T-helper 2 cell treated with Interferon-gamma antibody and Interleukin-4, amounts not matched to agents 5 μg/mL and 100 μg/mL, for 36 hours (primary cell): ENCODE measurements at places on chromosomes 4 and X.

DNA sequence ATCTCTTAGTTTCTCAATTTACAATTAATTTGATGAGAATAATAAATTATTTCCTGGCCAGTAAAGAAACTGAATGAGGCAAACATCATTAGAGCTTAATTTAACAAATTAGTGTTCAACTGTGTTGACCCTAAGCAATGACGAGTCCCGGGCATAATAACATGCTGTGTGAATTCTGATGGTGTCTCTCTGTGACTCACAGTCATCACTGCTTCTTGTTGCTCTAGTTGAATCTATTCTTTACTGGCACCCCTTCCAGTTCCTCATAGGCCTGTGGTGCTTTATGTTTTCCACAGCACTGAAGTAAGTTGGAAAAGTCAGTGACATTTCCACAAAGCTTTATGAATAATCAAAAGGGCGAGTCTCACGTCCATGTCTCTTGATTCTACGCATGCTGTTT, 57.7 kb upstream of the SLC7A11 start:
- DNase-seq = no peak

- DNase-seq = no peak
Observed at GRCh38 chr4:10981576-10981975, 297.0 kb upstream of the CLNK start.

DNA sequence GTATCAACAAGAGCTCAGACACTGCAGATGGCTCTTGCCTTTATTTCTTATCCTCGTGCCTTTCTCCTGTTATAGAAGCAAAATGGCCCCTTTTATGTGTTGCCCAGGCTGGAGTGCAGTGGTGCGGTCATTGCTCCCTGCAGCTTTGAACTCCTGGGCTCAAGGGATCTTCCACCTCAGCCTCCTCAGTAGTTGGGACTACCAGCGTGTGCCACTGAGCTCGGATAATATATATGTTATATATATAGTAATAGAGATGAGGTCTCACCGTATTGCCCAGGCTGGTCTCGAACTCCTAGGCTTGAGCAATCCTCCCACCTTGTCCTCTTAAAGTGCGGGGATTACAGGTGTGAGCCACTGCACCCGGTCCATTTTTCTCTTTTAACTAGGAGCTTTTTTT, 79.7 kb downstream of the TMEM131L start:
- no peak for DNase-seq

GRCh38 chr4:86117705-86118302, 242.0 kb downstream of the MAPK10 start:
- no peak for DNase-seq

DNA sequence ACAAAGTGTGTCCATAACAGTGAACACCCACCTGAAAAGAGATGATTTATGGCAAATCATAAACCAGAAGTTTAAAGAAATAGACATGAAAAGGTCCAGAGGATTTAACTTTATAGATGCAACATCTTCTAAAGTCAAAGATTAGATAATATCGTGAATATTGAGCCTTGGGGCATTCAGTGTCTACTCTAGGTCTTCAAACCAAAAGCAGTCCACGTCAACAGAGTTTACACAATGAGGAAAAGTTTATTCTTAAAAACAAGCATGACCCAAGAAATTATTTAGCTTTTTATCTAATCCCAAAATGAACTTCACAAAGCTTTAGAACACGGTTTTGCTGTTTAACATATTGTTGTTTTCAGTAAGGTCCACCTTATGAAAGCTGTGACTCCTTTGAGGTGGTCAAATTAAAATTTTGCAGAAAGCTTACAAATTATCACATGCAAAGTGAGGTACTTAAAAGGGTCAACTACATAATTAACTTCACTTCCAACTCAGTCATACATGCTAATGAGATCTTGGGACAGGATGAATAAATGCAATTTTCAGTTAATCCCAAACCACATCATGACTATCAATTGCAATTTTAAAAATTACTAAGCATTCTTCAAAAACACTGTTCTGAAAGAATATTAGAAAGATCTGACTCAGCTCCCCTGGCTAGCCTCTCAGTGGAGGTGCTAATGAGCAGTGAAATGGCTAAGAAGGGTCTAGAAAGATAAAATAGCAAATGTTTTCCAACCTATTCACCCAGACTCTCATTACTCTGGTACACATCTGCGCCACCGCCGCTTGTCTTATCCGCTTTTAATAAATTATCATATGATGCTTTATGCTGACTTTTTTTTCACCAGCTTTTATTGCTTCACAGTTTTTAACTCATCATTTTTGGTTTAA, 92.4 kb upstream of the WDR17 start:
- no peak for DNase-seq

GRCh38 chr4:98468709-98469108, 189.7 kb downstream of the TSPAN5 start:
- DNase-seq = no peak

GRCh38 chr4:70687392-70687791, 940 bp upstream of the UTP3 start:
- DNase-seq = no peak

DNA sequence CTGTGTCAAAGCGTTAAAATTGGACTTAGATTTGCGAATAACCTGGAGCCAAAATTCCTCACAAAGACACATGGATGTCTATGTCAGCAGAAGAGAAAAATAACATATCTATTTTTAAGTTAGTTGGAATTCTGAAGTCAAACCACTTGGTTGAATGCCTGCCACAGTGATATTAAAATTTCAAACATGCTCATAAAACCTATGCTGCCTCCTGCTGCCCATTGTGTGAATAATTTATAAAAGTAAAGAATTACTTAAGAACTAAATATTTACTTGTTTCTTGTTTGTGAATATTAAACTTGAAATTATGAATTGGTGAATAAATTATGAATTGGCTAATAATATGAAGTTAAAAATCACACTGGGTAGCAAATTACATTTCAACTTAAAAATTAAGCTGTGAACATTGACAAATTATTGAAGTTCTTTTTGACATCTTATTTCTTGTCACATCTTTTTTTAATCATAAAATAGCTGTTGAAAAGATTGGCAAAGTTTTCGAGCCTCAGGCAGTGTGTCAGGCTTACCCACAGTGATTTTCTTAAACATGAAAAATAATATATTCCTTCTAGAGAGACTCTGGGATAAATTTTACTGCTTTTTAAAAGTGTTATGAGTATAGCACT, 35.4 kb downstream of the FABP2 start:
- DNase-seq = no peak
